HS-27A (cell line): ENCODE measurements at places on chromosomes 11 and 22.

- DNase-seq, result no peak
These were observed 110.8 kb downstream of the LDLRAD3 start for GRCh38 chr11:36054628-36055027.

- DNase-seq, result no peak
These were observed 284.6 kb downstream of the GUCY1A2 start for GRCh38 chr11:106733635-106734034.

GRCh38 chr11:119222308-119222707 lies 16.2 kb downstream of the CBL start:
- no peak for DNase-seq

GRCh38 chr11:108345767-108346166 lies 121.6 kb downstream of the C11orf65 start:
- DNase-seq, result no peak

GRCh38 chr11:123742031-123742723 lies 717 bp upstream of the ZNF202 start:
- no peak for DNase-seq

DNA sequence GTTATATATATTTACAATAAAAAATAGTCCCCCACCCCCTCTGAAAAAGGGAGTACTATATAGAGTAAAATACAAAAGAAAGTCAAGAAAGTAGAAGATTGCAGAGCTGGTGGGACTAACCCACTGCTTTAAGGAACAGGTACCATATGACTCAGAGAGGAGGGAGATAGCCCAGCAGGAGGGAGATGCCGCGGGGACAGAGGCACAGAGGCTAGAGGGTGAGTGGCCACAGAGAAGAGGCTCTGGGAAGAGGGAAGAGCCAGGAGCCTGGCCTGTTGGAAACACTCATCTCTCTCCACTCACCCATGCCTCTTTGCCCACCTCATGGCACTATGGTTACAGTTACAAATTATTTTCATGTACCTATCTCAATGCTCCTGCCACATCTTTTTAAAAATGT lies 53.6 kb upstream of the LYVE1 start:
- DNase-seq, result no peak

DNA sequence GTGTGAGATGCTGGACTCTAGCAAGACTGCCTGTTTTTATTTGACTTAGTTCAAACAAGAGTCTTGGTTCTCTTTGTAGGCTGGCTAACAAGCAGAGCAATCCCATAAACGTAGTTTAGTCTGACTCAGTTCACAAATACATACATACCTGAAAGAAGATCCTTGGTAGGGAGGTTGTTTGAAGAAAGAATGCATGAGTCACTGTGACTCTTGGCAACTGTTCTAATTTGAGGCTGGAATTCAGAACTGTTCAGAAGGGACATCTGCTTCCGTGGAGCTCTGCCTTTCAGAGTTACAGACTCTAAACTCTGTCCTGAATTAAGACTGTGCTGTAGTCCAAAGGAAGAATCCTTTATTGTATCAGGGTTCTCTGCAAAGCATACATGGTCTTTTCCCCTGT lies 32.2 kb downstream of the C2CD3 start:
- DNase-seq, result peak; percentile 99

GRCh38 chr11:57444362-57445121 lies 15.8 kb upstream of the RTN4RL2 start:
- no peak for DNase-seq

GRCh38 chr22:23119494-23120414 lies 22.0 kb downstream of the RSPH14 start:
- DNase-seq, result no peak

DNA sequence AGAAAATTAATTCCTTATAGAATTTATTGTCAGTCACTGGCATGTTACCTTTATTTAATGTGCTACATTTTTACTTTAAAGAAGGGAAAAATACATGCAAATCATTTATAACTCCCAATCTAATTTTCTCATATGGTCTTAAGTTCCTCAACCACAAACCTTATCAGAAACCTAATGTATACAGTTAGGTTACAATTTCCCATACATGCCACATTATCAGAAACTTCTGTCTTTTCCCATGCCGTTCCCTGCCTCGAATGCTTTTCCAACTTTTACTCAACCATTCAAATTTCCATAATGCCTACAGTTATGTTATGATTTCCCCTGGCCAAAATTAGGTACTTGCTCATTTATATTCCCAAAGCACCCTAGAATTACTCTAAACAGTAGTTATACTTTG lies 13.5 kb downstream of the RSF1 start:
- DNase-seq, result no peak

DNA sequence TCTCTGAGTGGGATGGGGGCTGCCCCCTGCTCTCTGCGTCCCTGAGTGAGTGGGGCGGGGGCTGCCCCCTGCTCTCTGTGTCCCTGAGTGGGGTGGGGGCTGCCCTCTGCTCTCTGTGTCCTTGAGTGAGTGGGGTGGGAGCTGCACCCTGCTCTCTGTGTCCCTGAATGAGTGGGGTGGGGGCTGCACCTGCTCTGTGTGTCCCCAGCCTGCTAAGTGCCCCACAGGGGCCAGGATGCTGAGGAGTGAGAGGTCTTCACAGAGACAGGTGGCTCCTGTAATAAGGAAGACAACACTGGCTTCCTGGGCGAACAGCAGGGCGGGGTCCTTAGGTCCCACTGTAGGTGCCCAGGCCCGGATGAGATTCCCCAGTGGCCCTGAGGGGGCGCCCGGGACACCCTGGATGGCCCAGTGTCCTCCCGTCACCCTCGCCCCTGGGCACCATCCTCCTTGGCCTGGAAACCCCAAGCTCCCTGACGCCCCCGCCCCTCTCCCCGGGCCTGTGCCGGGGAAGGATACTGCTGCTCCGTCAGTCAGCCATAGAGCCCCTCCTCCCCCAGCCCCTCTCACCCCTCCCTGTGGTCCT lies 3.8 kb upstream of the CCDC188 start:
- no peak for DNase-seq

GRCh38 chr22:35257002-35257320 lies 332 bp upstream of the HMGXB4 start:
- no peak for DNase-seq

GRCh38 chr11:111978028-111978771 lies 41.1 kb downstream of the DIXDC1 start:
- DNase-seq, result peak; percentile 22

DNA sequence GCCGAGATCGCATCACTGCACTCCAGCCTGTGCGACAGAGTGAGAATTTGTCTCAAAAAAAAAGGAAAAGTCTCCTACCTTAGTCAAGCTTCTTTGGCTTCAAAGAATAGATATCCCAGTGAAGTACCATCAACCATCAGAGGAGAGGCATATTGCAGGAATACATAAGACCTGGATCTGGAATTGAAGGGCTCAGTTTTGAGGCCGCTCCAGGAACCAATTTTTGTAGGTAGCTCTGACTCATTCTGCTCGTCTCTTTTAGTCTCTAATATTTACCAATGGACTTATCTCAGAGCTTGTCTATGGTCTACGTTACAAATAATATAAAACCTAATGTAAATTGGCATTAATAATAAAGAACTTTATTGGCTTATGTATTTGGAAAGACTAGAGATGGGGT lies 8.2 kb upstream of the CCDC15 start:
- DNase-seq, result no peak

GRCh38 chr11:79437278-79437980 lies 3.4 kb downstream of the TENM4 start:
- no peak for DNase-seq
